ENCODE measurements at places on chromosomes 3 and 15. TPM values are rescaled to one million over a fixed set of nuclear protein-coding genes. Genes with fewer than 3 reads are reported as not detected.

The LRTM1 gene
- total RNA-seq, result not detected

The CA12 gene
- total RNA-seq, result 1.8 TPM

GRCh38 chr3:167100200-167100599, 279.9 kb downstream of the ZBBX start:
- H3K27me3 ChIP-seq, result no peaks in the 10 kb centered on the region
- H3K36me3 ChIP-seq, result no peaks in the 10 kb centered on the region
- H3K4me1 ChIP-seq, result no peaks in the 10 kb centered on the region

DNA sequence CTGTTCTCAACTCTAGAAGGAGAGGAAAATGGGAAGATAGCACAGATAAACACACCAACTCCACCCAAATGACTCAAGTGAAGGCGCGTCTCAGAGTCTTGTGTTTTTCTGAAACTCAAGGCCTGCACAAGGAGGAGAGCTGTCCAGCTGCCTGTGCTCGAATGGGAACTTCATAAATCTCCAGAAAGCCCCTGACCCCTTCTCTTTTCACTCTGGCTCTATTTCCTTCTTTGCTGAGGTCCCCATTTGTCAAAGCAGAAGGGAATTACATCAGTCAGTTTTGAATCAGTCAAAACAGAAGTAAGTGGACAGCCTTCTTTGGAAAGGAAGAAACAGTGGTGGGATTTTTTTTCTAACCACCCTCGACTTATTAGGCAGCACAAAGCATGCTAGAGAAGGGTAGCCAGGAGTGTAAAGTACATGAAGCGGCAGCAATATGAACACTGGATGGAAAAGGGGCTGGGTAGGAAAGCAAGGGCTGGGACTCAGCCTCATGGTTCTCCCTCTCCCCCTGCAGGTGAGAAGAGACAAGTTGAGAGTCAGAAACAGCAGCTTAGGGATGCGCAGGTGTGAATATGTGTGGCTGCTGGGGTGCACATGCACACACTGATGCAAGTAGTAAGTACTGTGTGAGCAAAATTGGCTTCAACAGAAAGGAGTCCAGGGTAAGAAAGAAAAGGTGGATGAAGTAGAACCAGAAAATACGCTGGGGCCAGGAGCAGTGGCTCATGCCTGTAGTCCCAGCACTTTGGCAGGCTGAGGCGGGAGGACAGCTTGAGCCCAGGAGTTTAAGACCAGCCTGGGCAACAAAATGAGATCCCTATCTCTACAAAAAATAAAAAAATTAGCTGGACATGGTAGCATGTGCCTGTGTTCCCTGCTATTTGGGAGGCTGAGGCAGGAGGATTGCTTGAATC, 36.6 kb upstream of the MAGEF1 start:
- peaks cover 6% of the 10 kb centered on the region for H3K27me3 ChIP-seq
- no peaks in the 10 kb centered on the region for H3K4me1 ChIP-seq
- no peak overlapping the region for H3K4me3 ChIP-seq
- DNase-seq, result no peak

The CCR8 gene
- not detected for total RNA-seq

- H3K27me3 ChIP-seq, result no peaks in the 10 kb centered on the region
- no peak for DNase-seq
- no peaks in the 10 kb centered on the region for H3K36me3 ChIP-seq
Observed at GRCh38 chr3:128238184-128238489, 84.9 kb downstream of the EEFSEC start.

GRCh38 chr3:99199021-99199420, 297.5 kb upstream of the DCBLD2 start:
- no peak overlapping the region for H3K27ac ChIP-seq
- no peaks in the 10 kb centered on the region for H3K4me1 ChIP-seq
- no peak for DNase-seq
- H3K36me3 ChIP-seq, result no peaks in the 10 kb centered on the region
- H3K27me3 ChIP-seq, result no peaks in the 10 kb centered on the region
- H3K4me3 ChIP-seq, result no peak overlapping the region

The CALML4 gene
- 10.1 TPM for total RNA-seq

- H3K4me1 ChIP-seq, result no peaks in the 10 kb centered on the region
- DNase-seq, result no peak
- no peak overlapping the region for H3K4me3 ChIP-seq
- H3K36me3 ChIP-seq, result no peaks in the 10 kb centered on the region
- H3K27me3 ChIP-seq, result peaks cover 48% of the 10 kb centered on the region
Observed at GRCh38 chr3:13880811-13881156, 913 bp upstream of the WNT7A start.
